ENCODE measurements at places on chromosomes 13 and 19.

DNA sequence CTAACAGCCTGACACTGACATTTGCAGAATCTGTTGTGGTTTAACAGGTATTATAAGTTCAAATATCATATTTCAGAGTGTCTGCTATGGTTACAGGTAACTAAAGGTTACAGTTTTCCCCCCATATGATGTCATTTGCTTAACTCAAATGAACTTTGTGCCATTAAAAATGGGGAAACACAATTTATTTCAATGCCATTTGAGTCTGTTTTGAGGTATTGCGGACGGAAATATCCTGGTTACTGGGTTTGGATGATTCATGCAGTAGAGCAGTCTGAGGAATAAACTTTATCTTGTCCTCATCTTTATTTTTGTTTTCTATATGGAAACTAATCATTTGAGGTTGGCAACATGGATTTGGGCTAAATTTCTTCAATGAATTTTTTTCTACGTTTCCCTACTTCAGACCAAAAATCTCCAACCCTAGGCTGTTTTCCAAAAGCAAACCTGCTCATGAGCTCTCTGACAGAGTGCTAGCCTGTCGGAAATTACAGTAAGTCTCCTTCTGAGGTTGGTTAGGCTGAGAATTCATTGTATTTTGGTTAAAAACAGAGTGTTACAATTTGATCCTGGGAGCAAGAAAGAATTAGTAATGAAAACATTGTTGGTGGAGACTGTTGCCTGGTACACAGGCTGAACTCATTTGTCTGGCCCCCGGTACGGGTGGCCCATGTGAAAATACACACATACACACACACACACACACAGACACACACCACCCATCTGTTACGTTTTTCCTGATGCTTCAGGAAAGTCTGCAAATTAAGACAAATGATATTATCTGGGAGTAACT lies 66.1 kb downstream of the AKAP11 start:
- no peaks in the 10 kb centered on the region for H3K36me3 ChIP-seq
- no peak for DNase-seq
- H3K27ac ChIP-seq = peak overlapping the region; percentile 32
- no peaks in the 10 kb centered on the region for H3K27me3 ChIP-seq
- H3K4me1 ChIP-seq = peaks cover 35% of the 10 kb centered on the region

DNA sequence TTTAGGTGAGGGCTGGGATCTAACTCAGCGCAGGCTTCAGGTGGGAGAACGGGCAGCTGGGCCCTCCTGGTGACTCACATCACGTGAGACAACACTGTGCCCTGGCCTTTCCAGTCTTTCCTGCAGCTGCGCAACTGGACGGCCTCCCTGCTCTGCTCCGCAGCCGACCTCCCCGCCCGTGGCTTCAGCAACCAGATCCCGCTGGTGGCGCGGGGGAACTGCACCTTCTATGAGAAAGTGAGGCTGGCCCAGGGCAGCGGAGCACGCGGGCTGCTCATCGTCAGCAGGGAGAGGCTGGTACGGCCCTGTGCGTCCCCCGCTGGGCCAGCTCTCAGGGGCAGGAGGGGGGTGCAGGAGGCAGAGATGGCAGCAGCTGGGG lies 8.8 kb downstream of the SPPL2B start:
- H3K4me3 ChIP-seq = no peak overlapping the region
- peaks cover 16% of the 10 kb centered on the region for H3K36me3 ChIP-seq
- no peak for DNase-seq
- no peaks in the 10 kb centered on the region for H3K27me3 ChIP-seq
- H3K4me1 ChIP-seq = peaks cover 12% of the 10 kb centered on the region

GRCh38 chr13:75180805-75181455 lies 301.0 kb downstream of the TBC1D4 start:
- H3K36me3 ChIP-seq = no peaks in the 10 kb centered on the region
- no peaks in the 10 kb centered on the region for H3K4me1 ChIP-seq
- H3K4me3 ChIP-seq = no peak overlapping the region
- H3K27me3 ChIP-seq = no peaks in the 10 kb centered on the region
- no peak overlapping the region for H3K27ac ChIP-seq

DNA sequence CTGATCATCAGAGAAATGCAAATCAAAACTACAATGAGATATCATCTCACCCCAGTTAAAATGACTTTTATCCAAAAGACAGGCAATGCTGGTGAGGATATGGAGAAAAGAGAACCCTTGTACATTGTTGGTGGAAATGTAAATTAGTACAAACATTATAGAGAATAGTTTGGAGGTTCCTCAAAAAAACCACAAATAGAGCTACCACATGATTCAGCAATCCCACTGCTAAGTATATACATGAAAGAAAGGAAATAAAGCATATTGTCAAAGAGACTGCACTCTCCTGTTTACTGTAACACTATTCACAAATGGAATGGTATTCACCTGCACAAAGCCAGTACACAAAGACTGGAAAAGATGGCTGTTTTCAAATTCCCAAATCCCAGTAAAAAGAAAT lies 1233.7 kb downstream of the PCDH17 start:
- DNase-seq = no peak
- H3K27me3 ChIP-seq = no peaks in the 10 kb centered on the region
- no peaks in the 10 kb centered on the region for H3K36me3 ChIP-seq
- H3K4me3 ChIP-seq = no peak overlapping the region
